Endothelial cell of umbilical vein (primary cell): ENCODE measurements at places on chromosomes 6 and 20. TPM values are rescaled to one million over a fixed set of nuclear protein-coding genes. Genes with fewer than 3 reads are reported as not detected.
A peak's percentile ranks its signal among the peaks of the same experiment; 100 is the strongest.

- no peak for DNase-seq
Measured at GRCh38 chr6:131331151-131331550, 195.9 kb downstream of the AKAP7 start.

SH3BGRL2 gene
- 2.0 and 3.2 TPM in 2 replicates for polyA plus RNA-seq

- DNase-seq: no peak
Measured at GRCh38 chr6:43476746-43477145, 624 bp upstream of the TJAP1 start.

DNA sequence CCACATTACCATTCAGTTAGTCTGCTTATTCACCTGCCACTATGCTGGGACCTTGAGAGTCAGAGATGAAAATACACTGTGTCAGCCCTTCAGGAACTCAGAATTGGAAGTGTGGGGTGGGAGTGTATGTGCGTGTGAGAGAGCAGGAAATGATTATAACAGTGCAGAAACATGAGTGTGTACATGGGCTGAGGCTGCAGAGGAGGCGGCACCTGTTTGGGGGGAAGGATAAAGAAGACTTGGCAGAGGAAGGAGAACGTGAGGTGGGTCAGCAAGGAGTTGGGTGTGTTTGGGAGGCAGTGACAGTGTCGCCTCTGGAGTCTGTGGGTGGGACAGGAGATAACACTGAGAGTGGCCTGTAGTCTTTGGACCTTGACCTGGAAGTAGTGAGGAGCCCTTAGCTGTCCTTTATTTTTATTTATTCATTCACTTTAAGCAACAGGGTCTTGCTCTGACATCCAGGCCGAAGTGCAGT, 3.1 kb downstream of the CHMP4B start:
- DNase-seq: peak; percentile 66

GRCh38 chr6:142975365-142975764, 30.4 kb upstream of the HIVEP2 start:
- no peak for DNase-seq

GRCh38 chr6:163876391-163876790, 461.9 kb downstream of the QKI start:
- DNase-seq: no peak

WFDC10B gene
- polyA plus RNA-seq: not detected in 2 replicates

GRCh38 chr6:3260296-3260695, 1.5 kb downstream of the PSMG4 start:
- DNase-seq: no peak

PKHD1 gene
- polyA plus RNA-seq: not detected in 2 replicates

GRCh38 chr6:57226221-57226620, 4.1 kb upstream of the RAB23 start:
- DNase-seq: no peak

GLP1R gene
- polyA plus RNA-seq: not detected in 2 replicates
